ENCODE measurements at places on chromosomes 6 and 20.

- DNase-seq = no peak
These were observed 216.1 kb downstream of the QKI start for GRCh38 chr6:163630572-163630971.

GRCh38 chr20:32536851-32537656 lies 48.1 kb downstream of the NOL4L start:
- DNase-seq = no peak

GRCh38 chr20:13683833-13684232 lies 45.1 kb upstream of the TASP1 start:
- DNase-seq = no peak

- no peak for DNase-seq
These were observed 23.2 kb downstream of the PRPF6 start for GRCh38 chr20:64003960-64004725.

- no peak for DNase-seq
These were observed 37.2 kb upstream of the TFB1M start for GRCh38 chr6:155351273-155352129.

DNA sequence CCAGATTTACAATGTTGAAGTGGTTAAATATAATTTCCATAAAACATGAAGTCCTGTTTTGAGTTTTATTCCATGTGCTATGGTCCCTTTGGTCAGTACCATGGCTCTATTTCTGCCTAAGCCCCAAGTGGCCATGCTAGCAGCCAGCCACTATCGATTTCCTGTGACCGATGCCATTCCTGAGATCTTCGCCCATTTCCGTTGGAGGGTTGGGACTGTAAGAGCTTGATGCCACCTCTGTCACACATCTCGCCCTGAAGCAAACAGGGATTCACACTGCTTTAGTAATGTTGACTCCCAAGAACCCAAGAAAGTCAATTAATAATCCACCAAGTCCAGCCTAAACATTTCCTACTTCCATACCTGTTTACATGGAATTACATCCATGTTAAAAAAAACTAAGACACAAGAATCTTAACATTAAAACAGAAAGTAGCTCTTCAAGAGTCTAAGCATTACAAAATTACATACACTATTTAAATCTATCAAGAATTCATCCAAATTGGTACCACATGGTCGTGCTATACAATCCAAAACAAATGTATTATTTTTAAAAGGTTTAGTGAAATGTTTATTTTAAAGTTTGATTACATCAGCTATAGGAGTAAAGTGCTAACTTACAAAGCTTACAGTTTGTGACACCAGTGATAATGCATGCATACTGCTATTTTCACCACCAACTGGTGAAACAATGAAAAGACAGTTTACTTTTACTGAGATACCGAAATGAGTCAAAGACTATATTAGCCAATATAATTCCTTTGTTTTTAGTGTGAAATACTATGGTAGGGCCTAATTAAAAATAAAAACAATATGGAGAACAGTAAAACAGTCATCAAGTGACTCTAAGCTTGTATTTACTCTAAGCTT lies 2.5 kb downstream of the RBM39 start:
- no peak for DNase-seq

DNA sequence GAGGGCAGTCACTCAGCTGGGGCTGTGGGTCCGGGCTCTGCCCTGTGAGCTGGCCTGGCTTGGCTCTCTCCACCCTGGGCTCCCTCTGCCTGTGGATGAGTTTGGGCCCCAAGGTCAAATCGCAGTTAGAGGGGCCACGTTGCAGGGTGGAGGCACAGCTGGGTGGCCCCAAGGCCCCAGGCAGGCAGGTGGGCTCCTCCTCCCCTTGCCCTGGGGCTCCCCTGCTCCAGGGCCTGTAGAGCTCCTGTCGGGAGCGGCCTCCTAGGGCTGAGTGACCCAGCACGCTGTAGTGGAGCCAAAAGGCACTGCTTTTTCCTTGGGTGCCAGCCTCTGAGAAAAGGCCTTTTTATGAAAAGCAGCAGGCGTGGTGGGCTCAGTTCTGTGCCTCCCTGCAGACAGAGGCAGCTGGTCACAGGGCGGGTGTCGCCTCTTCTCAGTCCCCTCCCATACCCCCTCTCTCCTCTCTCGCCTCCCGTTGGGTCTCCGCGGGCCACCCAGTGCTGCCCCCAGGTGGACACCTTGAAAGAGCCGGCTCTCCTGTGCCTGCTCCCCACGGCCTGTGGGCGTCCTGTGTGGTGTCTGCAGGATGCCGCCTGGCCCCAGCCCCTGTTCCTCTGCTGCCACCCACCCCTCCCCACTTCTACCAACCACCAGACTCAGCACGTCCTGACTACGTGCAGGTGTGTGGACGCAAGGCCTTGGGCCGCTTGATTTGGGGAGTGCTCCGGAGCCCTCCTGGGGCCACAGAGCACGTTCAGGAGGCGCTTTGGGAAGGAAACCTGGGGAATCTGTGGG lies 13.2 kb downstream of the SS18L1 start:
- DNase-seq = peak; percentile 73

- DNase-seq = no peak
These were observed 153.6 kb upstream of the UST start for GRCh38 chr6:148593130-148593812.

GRCh38 chr20:24131684-24132083 lies 143.1 kb upstream of the GGTLC1 start:
- DNase-seq = no peak

DNA sequence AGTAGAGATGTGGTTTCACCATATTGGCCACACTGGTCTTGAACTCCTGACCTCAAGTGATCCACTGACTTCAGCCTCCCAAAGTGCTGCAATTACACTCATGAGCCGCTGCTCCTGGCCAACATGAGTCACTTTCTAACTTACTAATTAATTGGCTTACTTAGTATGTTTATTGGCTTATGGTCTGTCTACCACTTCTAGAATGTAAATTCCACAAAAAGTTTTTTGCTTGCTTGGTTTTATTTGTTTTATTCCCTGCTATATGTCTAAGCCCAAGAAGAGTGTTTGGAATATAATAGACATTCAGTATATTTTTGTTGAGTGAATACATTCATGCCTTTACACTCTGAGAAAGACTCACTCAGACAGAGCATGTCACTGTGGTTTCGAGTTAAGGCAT lies 86.0 kb downstream of the SAMD3 start:
- DNase-seq = no peak

GRCh38 chr6:136117081-136117480 lies 133.0 kb downstream of the MTFR2 start:
- DNase-seq = no peak

- no peak for DNase-seq
These were observed 17.8 kb upstream of the DCBLD1 start for GRCh38 chr6:117464700-117465099.

- DNase-seq = peak; percentile 8
These were observed 72.2 kb upstream of the NAA20 start for GRCh38 chr20:19944772-19945459.

DNA sequence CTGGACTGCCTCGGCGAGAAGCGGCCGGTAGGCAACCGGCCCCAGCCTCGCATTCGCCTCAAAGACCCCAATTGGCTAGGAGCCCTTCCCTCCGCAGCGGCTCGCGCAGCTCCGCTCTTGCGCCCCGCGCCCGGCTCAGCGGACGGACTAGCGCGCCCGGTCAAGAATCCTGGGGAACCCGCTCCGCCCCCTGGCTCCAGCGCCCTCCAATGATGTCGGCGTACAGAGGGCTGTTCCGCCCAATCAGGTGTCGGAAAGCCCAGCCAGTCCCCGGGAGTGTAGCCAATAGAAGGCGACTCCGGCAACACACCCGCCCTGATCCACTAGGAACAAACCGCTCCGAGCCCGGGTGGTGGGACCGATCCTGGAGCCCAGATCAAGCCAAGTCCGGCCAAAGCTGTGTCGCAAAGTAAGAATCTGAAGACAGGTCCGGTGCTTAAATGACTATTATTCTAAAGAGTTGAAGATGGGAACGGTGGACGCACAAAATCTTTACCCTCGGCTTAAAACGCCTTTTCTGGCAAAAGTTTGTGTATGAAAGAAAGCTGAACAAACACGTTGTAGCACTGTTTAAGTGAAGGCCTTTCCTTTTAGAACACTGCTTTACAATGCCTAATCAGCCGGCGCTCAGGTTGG lies 132.2 kb downstream of the OGFRL1 start:
- DNase-seq = peak; percentile 4

GRCh38 chr6:133004304-133004884 lies 190.0 kb downstream of the RPS12 start:
- no peak for DNase-seq

DNA sequence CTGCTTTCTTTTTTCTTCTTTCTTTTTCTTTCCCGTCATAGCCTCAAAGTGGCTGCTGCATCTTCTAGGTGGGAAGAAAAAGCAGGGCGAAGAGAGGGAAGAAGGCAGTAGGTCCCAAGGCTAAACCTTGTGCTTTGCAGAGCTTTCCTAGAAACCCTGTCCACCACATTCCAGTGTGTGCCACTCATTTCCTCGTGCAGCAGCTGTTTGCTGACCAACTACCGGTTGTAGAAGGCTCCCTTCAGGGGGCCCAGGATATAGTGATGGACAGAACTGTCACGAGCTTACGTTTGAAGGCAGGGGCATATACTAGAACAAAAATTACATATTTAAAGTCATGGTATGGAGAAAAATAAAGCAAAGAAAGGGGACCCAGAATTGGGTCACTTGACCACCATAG lies 103.0 kb downstream of the SASH1 start:
- DNase-seq = no peak

GRCh38 chr6:16925461-16925860 lies 164.2 kb upstream of the ATXN1 start:
- no peak for DNase-seq
